ENCODE measurements at places on chromosomes 12 and 14.

GRCh38 chr12:49089821-49090773 is 4.5 kb downstream of the DHH start:
- DNase-seq, result no peak

- DNase-seq, result no peak
Measured at GRCh38 chr12:29907461-29907860, 123.7 kb upstream of the TMTC1 start.

DNA sequence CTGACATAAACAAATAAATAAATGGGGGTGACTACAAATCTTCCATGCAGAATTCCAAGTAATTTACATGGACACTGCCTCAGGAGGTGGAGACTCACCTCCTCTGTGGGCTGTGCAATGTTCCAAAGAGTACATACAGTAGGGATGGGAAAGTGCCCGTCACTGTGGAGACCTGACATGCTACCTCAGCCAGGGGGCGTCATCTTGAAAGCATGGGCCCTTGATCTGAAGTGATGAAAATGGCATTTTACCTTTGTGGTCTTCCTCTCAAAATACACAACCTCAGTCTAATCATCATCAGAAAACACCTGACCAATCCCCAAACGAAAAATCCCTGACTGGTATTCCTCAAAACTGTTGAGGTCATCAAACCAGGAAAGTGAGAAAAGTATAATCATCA is 48.4 kb downstream of the ANAPC7 start:
- DNase-seq, result no peak

DNA sequence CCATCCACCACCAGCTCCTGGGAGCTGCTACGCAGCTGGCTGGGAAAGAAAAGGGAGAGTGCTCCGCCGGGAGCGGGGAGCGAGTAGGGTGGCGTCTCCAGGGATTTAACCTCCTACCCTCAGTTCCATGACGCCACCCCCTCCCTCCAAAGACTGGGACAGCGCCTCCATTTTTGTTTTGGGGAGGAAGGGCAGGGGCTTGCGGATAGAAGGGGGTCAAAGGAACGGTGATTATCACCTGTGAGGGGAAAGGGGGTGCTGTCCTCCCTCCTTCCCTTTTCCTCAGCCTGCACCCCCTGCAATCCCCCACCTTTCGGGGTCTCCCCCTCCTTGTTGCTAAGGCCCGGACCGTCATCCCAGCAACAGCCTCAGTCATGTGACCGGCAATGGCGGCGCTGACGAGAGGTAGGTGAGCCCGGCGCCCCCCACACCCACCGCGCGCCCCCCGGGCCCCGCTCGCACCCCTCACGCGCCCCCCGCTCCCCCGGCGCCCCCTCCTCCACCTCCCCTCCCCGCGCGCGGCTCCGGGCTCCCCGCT is at the start of gene DTX3:
DTX3 (plus strand) TSS at position 371 of the 538 bp plus-strand sequence. CDS start 1,694 bp downstream, outside the sequence.
- DNase-seq, result peak; percentile 43

- DNase-seq, result no peak
Measured at GRCh38 chr12:49369411-49370145, 2.3 kb downstream of the SPATS2 start.

- no peak for DNase-seq
Measured at GRCh38 chr12:53060064-53060720, 10.3 kb downstream of the TNS2 start.

- no peak for DNase-seq
Measured at GRCh38 chr12:5220835-5221234, 177.2 kb downstream of the KCNA5 start.

DNA sequence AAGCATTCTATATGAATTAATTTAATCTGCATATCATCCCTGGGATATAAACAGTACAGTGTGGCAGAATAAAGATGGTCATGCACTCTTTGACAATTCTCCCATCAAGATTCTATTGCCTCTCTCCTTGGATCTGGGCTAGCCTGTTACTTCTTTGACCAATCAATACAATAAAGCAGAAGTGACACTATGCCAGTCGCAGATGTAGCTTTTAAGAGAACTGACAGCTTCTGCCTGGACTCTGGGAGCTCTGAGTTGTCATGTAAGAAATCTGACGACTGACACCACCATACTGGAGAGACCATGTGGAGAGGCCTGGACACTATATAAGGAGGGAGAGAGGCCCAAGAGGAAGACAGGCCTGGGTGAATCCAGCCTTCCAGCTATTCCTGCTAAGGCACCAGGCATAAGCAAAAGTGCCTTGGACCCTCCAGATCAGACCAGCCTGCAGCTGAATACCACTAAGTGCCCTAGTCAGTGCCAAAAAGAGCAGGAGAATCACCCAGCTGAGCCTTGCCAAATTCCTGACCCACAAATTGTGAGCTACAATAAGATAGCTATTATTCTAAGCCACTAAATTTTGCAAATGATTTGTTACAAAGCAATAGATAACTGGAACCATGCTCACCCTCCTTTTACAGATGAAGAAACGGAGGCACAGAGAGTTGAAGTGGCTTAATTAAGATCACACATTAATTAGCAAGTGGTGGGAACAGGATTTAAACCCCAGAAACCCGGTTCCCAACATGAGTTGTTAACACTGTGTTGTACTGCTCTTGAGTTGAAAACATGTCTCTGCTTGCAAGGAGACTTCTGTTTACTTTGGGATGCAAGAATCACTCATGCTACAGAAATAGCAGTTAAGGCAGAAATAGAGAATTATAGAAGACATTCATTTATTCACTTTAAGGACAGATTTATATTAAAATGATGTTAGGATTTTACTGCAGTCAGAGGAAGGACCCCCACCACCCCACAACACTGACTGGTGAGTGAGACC is 84.6 kb downstream of the RIN3 start:
- DNase-seq, result peak; percentile 39

DNA sequence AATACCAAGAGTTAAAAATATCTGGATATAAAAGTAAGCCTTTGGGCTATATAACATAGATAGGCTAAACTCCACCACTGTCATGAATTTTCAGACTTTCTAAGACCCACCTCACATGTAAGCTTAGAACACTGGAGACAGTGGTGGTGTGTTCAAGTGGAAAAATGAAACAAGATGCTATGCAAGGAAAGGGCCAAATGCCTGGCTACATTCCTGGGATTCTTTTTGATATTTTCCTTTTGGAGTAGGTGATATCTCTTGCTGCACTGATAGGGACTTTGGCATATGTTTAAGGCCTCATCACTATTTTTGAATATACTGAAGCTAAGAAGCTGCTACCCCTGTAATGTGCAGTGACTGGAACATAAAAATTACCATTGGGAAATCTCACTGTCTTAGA is 341.3 kb downstream of the SLC16A7 start:
- no peak for DNase-seq

DNA sequence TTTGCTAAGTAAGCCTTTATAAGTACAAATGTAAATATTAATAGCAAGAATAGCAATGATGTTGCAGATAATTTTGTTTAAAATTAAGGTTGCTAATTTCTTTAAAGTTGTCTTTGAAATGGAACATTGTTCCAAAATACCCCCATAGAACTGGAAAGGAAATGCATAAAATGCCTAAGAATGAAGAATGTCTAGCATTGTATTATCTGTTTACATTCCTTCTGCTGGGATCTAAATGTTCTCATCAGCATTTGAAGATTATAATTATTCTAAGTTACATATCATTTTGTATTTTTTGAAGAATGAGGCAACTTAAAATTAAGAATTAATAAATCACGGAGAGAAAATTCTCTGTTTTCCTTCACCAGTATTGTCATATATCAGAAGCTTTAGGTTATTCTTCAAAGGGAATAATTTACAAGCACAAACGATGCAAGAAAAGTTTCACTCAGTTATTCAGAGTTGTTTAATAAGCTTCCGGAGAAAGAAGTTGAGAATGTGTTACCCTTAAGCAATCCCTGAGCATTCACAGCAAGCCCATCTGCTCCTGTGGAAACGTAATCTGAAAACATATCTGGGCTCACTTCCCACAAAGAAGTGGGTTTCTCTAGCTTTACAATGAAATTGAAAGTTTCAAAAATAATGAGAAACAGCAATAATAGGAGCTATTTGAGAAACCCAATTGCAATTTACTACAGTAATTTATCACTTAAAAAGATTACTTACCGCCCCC is 21.3 kb downstream of the SLC6A15 start:
- no peak for DNase-seq

DNA sequence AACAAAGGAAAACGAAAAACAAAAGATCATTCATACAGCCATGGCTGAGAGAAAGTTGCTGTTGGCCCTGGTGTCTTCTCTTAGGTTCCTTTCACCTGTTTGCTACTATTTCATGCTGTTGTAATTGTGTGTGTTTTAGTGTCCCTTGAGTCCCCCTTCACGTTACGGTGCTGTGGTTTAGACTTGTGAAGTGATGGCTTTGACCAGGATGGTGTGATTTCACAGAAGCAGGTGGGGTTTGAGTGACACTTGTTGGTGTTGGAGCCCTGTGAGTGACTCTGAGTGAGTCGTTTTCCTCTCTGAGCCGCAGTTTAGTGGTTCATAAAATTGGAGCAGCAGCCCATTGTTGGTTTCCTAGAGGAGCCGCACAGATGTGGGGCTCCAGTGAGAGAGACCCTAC is 635.4 kb downstream of the VRK1 start:
- DNase-seq, result no peak

GRCh38 chr12:59151243-59151642 is 230.9 kb upstream of the LRIG3 start:
- DNase-seq, result no peak

DNA sequence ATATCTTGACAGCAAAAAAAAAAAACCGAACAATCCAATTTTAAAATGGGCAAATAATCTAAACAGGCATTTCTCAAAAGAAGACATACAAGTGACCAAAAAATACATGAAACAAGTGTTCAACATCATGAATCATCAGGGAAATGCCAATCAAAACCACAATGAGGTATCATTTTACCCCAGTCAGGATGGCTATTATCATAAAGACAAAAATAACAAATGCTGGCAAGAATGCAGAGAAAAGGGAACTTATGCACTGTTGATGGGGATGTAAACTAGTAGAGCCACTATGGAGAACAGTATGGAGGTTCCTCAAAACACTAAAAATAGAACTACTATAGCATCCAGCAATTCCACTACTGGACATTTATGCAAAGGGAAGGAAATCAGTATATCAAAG is 448.2 kb downstream of the RGS6 start:
- no peak for DNase-seq

- DNase-seq, result no peak
Measured at GRCh38 chr14:25046301-25046943, 3.5 kb downstream of the STXBP6 start.

- DNase-seq, result no peak
Measured at GRCh38 chr14:92427096-92427495, 86.5 kb upstream of the RIN3 start.

DNA sequence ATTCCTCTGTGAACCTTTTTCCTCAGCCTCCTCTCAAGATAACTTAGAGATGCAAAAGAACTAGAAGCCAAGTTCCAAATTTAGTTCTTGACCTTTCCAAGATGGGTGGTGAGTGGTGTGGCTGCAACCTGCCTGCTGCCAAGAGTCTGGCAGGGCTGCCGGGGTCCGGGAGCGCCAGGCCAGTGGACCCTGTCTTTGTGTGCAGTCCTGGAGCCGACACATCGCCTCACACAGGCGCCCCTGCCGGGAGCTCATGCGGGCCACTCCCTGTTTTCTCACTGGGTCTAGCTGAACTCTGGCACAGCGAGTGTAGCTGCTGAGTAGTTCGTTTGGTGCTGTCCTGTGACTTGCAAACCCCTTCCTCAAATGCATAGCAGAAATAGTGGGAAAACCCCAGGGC is 84.9 kb downstream of the CACNA1C start:
- no peak for DNase-seq

DNA sequence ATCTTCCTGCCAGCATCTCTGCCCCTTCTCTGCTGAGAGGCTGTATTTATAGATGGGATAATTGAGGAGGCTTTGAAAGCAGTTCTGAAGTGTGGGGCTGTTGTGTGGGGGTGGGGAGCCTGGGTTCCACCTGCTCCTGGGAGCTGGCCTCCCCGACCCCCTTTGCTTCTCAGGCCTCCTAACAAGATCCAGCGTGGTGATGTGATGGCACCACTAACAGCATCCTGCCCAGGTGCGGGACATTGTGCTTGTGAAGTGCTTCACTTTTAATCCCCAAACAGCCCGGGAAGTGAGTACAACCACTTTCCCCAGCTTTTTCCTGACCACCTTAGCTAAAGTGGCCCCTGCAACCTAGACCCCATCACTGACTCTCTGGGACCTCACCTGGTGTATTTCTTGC is 95.1 kb upstream of the NRXN3 start:
- peak; percentile 94 for DNase-seq

- DNase-seq, result no peak
Measured at GRCh38 chr12:132024758-132025157, 75.0 kb downstream of the EP400 start.

DNA sequence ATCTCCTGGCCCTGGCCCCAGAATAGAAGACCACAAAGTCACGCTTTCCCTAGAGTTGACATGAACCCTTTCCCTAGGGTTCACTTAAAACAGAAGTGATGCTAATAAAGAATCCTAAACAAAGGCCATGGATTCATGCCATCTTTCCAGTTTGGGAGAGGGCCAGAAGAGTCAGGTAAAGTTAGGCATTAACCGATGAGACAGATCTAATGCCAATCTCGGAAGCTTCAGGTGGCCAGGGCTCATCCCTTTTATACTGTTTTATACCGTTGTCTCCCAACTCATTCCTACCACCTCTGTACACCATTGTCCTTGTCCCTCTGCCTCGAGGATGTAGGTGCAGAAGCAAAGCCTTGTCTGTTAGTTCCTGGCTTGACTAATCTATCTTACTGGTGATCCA is 22.8 kb upstream of the ACTR10 start:
- DNase-seq, result no peak

DNA sequence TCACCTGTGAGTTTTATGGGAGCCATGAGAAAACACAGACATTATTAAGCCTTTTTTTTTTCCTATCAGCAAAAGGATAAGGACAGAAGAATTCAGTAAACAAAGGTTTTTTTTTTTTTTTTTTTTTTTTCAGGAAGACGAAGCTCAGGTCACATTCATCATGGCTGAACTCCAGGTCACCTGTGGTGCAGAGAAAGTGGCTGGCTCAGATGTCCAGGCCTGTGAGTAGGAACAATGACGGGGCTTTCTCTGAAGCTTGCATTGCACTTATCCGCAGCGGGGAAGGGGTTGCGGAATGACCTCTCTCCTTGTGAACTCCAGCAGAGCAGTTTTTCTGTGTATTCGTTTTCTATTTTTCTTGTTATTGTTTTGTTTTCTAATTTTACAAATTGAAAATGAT is 759.6 kb upstream of the TMEM132C start:
- DNase-seq, result no peak

DNA sequence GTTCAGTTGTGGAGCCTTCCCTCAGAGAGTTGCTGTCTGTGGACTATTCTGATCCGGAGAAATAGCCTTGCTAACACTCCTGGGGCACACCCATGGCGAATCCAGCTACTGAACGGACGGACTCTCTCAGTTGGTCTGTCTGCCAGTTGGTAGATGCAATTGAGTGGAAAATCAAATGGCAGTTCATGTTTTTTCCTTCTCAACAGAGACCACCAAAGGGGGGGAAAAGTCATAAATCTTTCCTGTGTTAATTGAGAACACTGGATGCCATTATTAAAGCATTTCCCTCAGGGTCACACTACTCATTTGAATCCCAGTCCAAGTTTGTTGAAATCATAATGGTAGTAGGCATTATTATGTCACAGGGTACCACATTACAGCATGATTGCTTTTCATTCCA is 354.3 kb upstream of the FAR2 start:
- no peak for DNase-seq

GRCh38 chr12:49388682-49389386 is 21.6 kb downstream of the SPATS2 start:
- no peak for DNase-seq
